ENCODE measurements at places on chromosomes 1 and 21.

GRCh38 chr1:31497601-31498000, 78.7 kb upstream of the TINAGL1 start:
- no peak for DNase-seq

DNA sequence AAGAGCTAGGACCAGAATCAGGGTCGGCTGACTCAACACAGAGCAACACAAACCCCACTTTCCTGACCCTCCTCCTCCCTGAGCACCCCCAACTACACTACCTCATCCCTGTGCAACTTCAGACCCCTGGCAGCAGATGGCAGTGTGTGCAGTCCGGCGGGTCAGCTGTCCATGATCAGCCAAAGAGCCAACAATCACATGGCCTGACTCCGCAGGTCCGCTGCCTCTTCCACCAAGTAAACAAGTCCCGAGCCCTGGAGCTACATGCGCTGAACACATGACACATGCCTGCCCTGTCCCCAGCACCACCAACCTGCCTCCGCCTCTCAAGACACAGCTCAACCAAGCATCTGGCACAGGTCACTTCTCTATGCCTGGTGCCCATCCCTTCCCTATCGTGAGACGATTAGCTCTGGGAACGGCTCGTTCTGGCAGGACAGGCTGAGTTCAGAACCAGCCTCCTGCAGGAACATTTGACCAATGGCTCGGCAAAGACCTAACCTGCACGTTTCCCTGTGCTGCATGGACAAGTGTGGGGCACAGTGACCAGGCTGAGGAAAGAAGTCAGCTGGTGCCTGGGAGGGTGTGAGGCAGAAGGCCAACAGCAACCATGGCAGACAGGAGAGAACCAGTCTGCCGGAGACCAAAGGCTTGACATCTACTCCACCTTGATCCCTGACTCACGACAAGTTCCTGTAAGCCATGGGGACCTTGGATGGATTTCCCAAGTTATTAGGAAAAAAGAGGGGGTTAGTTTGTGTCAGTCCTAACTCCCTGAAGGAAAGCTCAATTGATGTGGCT, 60.3 kb downstream of the CD46 start:
- DNase-seq, result no peak

DNA sequence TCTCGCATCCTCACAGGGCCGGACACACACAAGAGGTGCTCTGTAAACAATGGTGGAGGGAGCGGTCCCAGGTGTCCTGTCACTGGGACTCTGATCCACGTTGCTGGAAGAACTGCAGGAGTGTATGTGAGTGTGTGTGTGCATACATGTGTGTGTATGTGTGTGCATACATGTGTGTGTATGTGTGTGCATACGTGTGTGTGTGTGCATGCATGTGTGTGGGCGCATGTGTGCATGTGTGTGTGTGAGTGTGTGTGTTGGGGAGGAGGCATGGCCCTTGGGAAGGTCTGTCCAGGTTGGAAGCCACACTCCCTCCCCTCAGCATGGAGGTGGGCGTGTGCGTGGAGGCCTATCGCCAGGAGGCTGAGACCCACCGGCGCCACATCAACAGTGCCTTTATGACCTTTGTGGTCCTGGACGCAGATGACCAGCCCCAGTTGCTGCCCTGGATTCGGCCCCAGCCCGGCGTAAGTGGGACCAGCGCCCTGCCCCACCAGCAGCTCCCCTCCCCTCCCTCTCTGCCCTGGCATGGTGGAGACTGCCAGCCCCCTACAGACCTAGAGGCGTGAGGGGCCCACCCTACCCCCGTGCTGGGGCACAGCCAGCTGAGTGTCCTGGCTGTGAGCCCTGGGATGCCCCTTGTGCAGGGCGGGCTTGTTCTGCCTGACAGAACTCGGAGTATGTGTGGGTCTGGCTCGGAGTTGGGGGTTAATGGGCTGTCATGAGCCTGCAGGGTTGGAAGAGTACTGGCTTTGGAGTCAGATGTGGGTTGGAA, 22.2 kb downstream of the FAM151A start:
- DNase-seq, result no peak

DNA sequence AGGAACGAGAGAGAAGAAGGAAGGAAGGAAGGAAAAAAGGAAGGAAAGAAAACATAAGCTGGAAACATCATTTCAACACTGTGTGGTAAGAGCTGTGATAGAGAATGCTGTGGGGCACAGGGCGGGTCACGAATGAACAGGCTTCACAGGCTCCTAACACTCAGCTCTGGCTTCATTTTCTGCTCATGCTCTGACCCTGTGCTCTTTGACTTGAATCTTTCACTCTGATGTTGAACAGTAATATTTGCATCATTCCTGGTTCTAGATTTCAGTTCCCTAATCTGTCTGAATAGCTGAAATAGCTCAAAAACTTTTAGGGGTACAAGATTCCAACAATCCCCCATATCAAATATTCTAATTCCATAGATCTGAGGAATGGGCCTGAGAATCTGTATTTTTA, 207.3 kb downstream of the LHX8 start:
- DNase-seq, result no peak

DNA sequence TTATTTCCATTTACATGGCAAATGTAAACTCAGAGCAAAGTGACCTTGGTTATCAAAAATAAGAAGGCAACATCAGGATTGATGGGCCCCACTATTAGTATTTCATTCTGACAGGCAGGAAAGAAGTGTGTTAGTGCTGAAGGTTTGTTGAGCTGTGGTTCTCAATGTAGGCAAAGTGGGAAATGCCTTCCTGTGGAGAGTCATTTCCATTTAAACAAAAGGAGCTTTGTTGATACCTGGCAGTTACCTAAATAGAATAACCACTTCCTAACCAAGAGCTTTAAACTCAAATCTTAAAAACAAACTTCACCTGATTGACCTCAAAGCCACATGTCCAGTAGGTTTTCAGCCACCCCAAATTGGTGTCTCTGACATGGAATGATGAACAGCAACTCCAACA, 579.9 kb upstream of the BEND5 start:
- no peak for DNase-seq

DNA sequence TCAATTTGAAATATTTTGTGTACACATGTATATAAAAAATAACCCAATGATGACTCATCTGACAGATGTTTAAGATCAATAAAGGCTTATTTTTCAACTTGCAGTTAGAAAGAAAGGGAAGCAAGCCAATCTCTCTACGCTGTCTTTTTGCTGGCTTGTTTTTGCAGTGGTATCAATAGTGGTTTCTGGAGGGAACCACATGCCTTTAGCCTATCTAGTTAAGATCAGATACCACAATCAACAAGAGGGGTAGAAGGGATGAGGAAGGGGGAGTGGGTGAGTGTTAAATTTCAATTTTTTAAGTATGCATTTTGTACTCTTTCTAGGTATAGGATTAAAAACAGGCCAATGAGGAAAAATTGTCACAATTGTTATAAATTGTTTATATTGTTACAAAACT, 276.2 kb downstream of the KCNH1 start:
- no peak for DNase-seq

DNA sequence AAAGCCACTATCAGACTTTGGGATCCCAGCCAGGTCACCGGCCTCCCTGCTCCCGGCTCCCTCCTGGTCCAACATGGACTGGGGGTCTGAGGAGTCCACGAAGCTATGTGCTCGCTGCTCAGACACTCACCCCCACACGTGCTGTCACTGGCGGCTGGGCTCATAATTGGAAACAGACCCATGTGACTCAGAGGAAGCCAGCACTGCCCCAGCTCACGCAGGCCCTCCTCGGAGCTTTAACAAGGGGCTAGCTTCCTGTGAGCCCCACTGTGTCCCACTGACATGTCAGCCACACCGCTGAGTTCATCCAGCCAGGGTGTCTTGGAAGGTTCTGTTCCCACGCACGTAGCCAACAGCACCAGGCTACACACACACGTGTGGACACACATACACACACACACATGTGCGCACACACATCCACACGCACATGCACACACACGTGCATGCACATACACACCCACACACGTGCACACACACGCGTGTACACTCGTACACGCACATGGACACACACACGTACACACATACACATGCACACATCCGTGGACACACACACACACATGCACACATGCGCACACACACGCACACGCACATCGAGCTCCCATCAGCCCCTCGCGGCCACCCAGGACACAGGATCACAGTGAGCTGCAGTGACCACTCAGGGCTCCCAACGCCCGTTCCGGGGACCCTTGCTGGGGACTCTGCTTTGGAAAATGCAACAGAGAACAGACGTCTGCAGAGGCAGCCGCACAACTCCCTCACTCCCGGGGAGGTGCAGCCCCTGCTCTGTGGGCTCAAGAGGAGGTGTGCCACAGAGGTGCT, 18.4 kb upstream of the COL6A2 start:
- peak; percentile 44 for DNase-seq

DNA sequence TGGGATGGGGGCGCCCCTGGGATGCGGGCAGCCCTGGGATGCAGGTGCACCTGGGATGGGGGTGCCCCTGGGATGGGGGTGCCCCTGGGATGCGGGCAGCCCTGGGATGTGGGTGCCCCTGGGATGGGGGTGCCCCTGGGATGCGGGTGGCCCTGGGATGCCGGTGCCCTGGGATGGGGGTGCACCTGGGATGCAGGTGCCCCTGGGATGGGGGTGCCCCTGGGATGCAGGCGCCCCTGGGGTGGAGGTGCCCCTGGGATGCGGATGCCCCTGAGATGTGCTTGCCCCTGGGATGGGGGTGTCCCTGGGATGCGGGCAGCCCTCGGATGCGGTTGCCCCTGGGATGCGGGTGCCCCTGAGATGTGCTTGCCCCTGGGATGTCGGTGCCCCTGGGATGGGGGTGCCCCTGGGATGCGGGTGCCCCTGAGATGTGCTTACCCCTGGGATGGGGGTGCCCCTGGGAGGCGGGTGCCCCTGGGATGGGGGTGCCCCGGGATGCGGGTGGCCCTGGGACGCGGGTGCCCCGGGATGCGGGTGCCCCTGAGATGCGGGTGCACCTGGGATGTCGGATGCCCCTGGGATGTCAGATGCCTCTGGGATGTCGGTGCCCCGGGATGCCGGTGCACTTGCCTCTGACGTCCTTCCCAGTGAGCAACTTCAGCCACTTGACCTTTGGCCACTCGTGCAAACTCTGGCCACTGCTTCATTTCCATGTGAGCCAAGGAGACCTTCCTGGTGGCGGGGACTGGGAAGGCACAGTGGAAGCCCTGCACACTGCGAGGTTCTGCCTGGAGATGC, 37.3 kb upstream of the SLC19A1 start:
- DNase-seq, result peak; percentile 58

GRCh38 chr1:203629507-203630082, 3.0 kb downstream of the ATP2B4 start:
- DNase-seq, result peak; percentile 86
